PC-3 (cell line): ENCODE measurements at places on chromosomes 6 and 20. TPM values are rescaled to one million over a fixed set of nuclear protein-coding genes. Genes with fewer than 3 reads are reported as not detected.

BMP2 gene
- 0.40 and 0.73 TPM in 2 replicates for total RNA-seq

DNA sequence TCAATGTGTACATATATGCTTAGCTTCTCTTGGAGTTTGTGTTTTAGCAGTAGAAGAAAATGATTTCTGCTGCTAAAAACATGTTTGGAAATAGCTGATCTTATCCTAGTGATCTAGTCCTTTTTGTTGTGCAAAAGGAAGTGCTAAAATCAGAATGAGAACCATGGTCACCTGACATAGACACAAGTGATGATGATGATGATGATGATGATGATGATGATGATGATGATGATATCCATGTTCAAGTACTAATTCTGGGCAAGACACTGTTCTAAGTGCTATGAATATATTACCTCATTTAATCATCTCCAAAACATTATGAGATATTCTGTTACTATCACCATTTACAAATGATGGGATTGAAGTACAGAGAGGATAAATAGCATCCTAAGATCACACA is 79.8 kb downstream of the ANKEF1 start:
- no peak for DNase-seq

GRCh38 chr20:21280522-21281016 is 22.6 kb upstream of the XRN2 start:
- no peak for DNase-seq

DNA sequence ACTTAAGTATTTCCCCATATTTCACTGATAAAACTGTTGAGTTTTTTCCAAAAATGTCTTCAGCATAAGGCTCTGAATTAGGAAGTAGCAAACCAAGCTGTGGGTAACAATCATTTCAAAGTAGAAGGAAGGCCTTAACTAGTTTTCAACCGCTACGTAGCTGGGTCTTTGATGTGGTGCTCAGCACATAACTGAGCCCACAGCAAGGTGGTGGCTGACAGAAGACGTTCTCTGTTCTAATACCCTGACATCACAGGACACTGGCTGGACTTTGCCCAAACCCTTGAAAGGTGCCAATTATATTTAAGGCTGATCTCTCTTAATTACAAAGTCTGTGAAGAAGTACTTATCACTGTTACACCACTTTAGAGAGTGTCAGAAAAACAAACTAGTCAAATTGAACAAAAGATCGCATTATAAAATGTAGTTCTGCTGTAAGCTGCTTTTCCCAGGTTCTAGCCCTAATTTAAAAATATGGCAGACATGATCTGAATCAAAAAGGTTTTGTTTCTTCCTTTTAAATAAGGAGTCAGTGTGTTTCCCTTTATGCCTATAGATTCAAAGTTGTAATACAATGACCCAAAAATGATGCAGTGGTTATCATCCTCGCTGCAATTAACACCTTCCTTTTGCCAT is 26.7 kb downstream of the MAN1A1 start:
- DNase-seq: no peak

DNA sequence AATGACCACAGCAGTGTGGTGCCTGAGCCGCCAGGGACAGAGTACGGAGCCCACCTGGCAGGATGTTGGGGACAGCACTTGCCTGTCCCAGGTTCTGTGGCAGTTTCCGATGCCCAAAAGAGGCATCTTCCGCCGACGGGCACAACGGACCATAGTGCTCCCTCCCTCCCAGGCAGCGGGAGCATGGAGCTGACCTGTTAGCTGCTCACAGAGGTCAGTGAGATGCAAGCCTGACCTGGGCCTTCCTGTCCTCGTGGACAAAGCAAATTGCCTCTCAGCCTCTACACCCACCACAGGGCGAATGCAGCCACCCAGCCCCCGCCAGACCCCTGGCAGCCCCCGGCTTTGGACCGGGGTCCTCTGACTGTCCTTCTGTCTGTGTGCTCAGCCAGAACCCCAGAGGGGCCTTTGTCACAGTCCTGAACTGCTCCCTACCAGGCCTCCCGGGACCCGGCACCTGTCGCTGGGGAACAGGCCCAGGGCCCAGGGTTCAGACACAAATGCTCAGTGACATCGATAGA is 16.2 kb upstream of the FRMD1 start:
- DNase-seq: no peak

GDAP1L1 gene
- total RNA-seq: not detected in 2 replicates

DNA sequence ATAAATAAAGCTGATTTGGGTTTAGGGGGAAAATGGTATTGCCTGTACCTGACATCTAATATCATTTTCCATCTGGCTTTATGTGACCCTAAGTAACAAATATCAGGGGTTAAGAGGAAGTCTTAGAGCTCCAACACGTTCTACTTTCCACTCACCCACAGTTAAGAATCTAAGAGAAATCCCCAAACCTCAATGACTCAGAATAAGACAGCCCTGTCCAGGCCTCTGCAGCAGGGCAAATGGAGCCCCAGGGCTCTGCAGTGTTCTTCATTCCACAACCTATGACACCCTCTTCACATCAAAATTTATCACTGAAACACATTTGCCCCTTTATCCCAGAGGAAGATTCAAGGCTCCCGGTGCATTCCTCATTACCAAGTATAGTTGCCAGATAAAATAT is 20.3 kb upstream of the TENT5A start:
- DNase-seq: peak; percentile 70

- no peak for DNase-seq
These were observed 441.1 kb upstream of the JARID2 start for GRCh38 chr6:14804785-14805210.

- no peak for DNase-seq
These were observed 31.7 kb downstream of the KCNS1 start for GRCh38 chr20:45069261-45069660.

GRCh38 chr6:32842690-32843089 is 1.2 kb downstream of the PSMB8 start:
- no peak for DNase-seq

DNA sequence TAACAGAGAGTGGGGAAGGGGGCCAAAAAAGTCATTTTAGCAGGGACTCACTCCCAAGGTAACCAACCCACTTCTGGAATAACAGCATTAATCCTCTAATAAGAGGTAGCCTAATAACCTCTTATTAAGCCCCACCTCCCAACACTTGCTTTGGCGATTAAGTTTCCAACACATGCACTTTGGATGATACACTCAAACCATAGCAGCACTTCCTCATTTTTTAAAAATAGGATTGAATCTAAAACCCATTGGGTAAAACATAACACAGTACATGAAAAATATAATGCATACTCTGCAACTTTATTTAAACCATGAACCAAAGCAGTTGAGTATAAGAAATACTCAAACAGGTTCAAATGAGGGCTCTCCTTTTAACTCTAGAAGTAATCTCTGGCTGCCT is 318.3 kb downstream of the HACE1 start:
- DNase-seq: no peak

DNA sequence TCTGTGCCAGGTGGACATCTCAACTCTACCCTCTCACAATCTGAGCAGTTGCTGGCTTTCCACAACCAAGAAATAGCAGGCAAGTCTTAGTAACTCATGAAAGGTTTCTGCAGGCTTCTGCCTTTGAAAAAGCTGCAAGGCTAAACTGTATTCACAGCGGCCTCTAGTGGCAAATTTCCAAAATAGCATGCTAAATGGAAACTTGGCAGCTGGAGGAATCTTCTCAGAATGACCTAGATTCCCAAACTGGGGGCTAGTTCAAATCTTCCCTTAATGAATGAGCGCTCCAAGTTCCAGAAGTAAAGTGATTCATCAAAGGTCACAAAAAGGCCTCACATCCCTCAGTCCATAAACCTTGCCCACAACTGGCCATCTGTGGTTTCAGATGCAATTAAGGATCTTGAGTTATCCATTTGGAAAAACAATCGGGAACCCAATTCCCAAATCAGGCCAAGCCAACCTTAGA is 11.9 kb upstream of the CPNE5 start:
- peak; percentile 80 for DNase-seq

DNA sequence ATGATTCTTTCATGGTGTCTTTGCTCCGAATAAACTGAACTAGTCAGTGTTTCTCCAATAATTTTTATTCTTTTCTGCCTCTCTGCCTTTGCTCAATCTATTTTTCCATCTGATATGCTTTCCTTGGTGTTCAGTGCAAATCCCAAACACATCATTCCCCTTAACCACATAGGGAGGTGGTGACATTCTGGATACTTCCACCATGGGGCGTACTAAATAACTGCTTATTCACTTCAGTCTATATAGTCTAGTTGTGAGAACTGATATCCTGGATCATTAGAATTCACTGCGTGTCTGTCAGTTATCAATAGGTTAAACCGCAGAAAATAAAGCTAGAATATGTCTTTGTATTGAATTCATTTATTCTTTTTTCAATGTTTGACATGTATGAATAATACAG is 83.1 kb downstream of the KCNQ5 start:
- DNase-seq: peak; percentile 8

DNA sequence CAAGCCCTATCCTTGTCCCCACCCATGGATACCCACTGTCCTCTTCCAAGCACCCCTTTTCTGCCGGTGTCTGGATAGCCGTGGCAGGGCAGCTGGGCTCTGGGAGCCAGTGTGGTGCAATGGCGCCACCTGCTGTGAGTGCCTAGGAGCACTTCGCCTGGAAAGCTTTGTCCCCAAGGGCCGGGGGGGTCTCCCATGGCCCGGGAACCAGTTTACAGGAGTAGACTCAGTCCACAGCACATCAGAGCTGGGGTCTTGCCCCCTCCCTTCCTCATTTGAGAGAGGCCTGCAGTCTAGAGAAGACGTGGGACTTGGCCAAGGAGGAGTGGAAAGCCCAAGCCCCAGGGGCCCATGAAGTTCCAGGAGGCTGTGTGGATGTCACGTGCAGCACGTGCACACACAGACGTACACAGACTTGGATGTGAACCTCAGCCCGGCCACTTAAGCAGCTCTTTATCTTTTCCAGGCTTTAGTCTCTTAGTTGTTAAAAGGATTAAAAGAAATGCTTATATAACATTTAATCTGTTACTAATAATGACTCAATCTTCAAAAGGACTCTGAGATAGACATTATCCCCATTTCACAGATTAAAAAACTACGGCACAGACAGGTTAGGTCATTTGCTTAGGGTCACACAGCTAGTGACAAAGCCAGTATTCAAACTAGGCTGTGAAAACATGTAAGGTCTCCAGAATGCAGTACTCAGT is 40.9 kb upstream of the CDH22 start:
- DNase-seq: peak; percentile 47
